NCI-H226 (cell line): ENCODE measurements at places on chromosomes 6 and 20.

DNA sequence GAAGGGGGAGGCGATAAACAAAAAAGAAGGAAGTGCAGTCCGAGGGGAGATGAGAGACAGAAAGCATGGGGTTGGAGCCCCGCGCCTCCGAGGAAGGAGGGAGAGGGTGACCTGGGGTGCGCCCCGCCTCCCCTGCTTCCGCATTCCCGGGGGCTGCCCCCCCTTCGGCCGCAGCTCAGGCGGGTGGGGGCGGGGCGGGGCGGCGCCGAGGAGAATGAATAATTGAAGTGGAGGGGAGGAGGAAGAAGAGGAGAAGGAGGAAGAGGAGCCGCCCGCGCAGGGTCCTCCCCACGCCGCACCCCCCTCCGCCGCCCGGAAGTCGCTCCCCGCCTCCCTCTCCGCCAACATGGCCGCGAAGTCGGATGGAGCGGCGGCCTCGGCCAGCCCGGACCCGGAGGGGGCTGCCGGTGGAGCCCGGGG lies at the start of gene XKR7:
Gene XKR7, plus strand, starts transcription at position 322 of the 420 bp plus-strand sequence. Its CDS starts 25 bp downstream, at position 347.
- DNase-seq = no peak

GRCh38 chr6:117195728-117196127 lies 69.6 kb upstream of the VGLL2 start:
- DNase-seq = peak; percentile 62

GRCh38 chr6:108331982-108332381 lies 37.1 kb downstream of the AFG1L start:
- DNase-seq = no peak

DNA sequence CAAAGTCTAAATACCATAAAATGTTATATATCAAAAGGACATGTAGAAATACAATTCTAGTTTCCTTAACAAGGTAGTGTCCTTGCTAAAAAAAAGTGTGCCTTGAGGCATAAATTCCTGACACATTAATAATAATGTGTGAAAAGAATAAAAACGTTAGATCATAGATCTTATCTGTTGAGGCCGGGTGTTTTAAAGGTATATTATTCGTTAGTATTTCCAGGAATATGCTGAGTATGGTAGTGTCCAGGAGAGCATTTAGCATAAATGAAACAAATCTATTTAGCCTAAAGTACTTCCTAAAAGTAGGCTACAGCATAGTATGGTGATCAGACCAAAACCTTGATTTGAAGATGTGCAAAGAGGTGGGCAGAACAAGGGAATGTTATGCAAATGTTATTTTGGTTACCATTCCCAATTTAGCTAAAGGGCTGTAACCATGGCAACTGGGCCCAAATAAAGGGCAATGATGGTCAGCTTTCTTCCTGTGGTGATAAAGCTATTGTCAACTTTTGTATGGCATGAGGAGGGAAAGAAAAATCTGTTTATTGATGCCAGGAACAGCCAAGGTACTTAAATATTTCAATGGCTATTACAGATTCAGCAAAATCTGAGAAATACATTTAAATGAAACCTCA lies 18.9 kb downstream of the MKKS start:
- DNase-seq = peak; percentile 33

- DNase-seq = no peak
Observed at GRCh38 chr6:55941702-55942101, 66.3 kb upstream of the BMP5 start.

- no peak for DNase-seq
Observed at GRCh38 chr20:25369529-25369928, 21.1 kb downstream of the ABHD12 start.

- DNase-seq = no peak
Observed at GRCh38 chr6:36662380-36662779, 16.1 kb upstream of the CDKN1A start.

- DNase-seq = peak; percentile 24
Observed at GRCh38 chr20:755941-756340, 12.4 kb downstream of the SLC52A3 start.
